ENCODE measurements at places on chromosomes 16 and 17. TPM values are rescaled to one million over a fixed set of nuclear protein-coding genes. Genes with fewer than 3 reads are reported as not detected.

GRCh38 chr16:57892041-57892440 lies 78.9 kb downstream of the CNGB1 start:
- H3K27ac ChIP-seq: peak overlapping the region; percentile 85
- no peaks in the 10 kb centered on the region for H3K27me3 ChIP-seq
- no peak for DNase-seq
- peaks cover 56% of the 10 kb centered on the region for H3K4me1 ChIP-seq
- H3K36me3 ChIP-seq: no peaks in the 10 kb centered on the region

DNA sequence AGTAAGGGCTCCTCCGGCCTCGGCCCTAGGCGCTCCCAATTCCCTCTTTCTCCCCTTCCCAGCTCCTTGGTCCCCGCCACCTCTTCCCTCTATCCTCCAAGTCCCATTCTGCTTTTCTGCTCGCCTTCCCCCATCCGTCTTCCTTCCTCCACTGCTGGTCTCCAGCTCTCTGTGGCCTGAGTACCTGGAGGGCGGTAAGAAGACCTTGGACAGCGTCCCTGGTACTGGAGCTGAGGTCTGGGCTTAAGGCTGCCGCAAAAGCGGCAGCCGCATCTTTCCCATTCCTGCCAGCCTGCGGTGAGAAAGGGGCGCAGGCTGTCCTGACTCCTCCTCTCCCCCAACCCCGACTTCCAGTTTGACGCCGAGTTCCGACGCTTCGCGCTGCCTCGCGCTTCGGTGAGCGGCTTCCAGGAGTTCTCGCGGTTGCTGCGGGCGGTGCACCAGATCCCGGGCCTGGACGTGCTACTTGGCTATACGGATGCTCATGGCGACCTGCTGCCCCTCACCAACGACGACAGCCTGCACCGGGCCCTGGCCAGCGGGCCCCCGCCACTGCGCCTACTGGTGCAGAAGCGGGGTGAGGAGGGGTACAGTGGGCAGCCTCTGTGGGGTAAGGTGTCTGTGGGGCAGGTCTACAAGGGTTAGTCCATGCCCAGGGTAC lies 471 bp downstream of the PARD6A start:
- peak overlapping the region; percentile 81 for H3K4me3 ChIP-seq
- DNase-seq: no peak
- H3K27ac ChIP-seq: peak overlapping the region; percentile 63
- H3K4me1 ChIP-seq: peaks cover 21% of the 10 kb centered on the region

- no peaks in the 10 kb centered on the region for H3K27me3 ChIP-seq
- no peak for DNase-seq
- peaks cover 5% of the 10 kb centered on the region for H3K4me1 ChIP-seq
- no peak overlapping the region for H3K4me3 ChIP-seq
- no peak overlapping the region for H3K27ac ChIP-seq
Measured at GRCh38 chr17:40471846-40472732, 28.8 kb downstream of the IGFBP4 start.

DNA sequence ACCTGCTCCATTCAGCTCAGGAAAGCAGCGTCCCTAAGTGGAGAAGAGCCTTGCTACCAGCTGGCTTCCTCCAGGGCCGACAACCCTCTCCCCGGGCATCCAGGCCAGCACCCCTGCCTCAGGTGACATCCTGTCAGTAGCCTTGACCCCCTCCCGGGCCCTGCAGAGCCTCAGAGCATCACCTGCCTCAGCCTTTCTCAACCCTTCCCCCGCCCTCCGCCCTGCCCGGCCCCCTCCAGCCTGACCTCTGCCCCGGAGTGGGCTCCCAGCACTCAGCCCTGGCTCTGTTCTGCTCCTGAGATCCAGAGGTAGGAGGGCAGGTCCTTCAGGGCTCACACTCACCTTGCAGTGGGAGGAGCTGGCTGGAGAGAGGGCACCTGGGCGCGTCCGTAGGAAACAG lies 73.8 kb upstream of the METRNL start:
- H3K27ac ChIP-seq: no peak overlapping the region
- H3K27me3 ChIP-seq: no peaks in the 10 kb centered on the region
- DNase-seq: no peak
- no peaks in the 10 kb centered on the region for H3K4me1 ChIP-seq

GRCh38 chr16:83661656-83662055 lies 146.1 kb upstream of the HSBP1 start:
- H3K4me1 ChIP-seq: no peaks in the 10 kb centered on the region
- DNase-seq: no peak
- H3K27ac ChIP-seq: no peak overlapping the region
- no peak overlapping the region for H3K4me3 ChIP-seq
- no peaks in the 10 kb centered on the region for H3K36me3 ChIP-seq

CTNS gene
- 23.3 TPM for total RNA-seq

NPTX1 gene
- 1.3 TPM for total RNA-seq

NOTUM gene
- total RNA-seq: 6.1 TPM

Measured in upper lobe of right lung (tissue), 1 donor.